A549 treated with RU486 at 1 μM for 4 hours (cell line): ENCODE measurements at places on chromosomes 5 and 9. TPM values are rescaled to one million over a fixed set of nuclear protein-coding genes. Genes with fewer than 3 reads are reported as not detected.

ARRDC1 gene
- 19.3 to 30.4 TPM (median 28.1 TPM) in 5 replicates for total RNA-seq

FST gene
- 9.0 to 11.2 TPM (median 10.9 TPM) in 5 replicates for total RNA-seq

C1QTNF3 gene
- 0.12 to 0.59 TPM (median 0.17 TPM) in 4 of 5 replicates, not detected in the other for total RNA-seq

CERT1 gene
- 16.2 to 29.0 TPM (median 26.3 TPM) in 5 replicates for total RNA-seq

ENTREP1 gene
- 0.28 to 0.71 TPM (median 0.49 TPM) in 5 replicates for total RNA-seq

ARID3C gene
- 0.07 to 0.17 TPM (median 0.13 TPM) in 3 of 5 replicates, not detected in the others for total RNA-seq

CMYA5 gene
- total RNA-seq = 0.08 to 0.15 TPM (median 0.12 TPM) in 5 replicates

IL17B gene
- total RNA-seq = not detected in 5 replicates
